ENCODE measurements at places on chromosomes 2 and 18. TPM values are rescaled to one million over a fixed set of nuclear protein-coding genes. Genes with fewer than 3 reads are reported as not detected.

Gene HNRNPA3
- total RNA-seq, result 67.6 TPM

Gene MAB21L4
- total RNA-seq, result not detected

Gene CRYBA2
- not detected for total RNA-seq

- DNase-seq, result no peak
Observed at GRCh38 chr18:79568543-79569205, 110.9 kb upstream of the CTDP1 start.

DNA sequence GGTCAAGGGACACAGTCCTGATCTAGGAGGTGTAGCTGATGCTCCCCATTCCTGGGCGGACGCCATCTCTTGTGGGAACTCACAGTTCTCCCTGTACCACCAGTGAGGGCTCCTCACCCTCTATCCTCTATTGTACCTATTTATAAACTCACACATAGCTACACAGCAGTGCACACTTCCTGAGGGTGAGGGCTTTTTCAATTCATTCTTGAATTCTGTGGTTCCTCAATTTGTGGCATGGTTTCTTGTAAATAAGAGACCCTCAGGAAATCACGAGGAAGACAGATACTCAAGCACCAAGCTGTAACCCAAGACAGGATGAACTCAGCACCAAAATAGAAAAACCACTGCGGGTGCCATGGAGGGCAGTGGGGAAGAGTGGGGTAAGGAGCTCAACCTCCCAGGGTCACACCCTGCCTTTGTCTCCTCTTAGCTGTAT lies 245.9 kb upstream of the PXDN start:
- no peak for DNase-seq

GRCh38 chr18:31219395-31219794 lies 56.7 kb upstream of the DSC1 start:
- no peak for DNase-seq

DNA sequence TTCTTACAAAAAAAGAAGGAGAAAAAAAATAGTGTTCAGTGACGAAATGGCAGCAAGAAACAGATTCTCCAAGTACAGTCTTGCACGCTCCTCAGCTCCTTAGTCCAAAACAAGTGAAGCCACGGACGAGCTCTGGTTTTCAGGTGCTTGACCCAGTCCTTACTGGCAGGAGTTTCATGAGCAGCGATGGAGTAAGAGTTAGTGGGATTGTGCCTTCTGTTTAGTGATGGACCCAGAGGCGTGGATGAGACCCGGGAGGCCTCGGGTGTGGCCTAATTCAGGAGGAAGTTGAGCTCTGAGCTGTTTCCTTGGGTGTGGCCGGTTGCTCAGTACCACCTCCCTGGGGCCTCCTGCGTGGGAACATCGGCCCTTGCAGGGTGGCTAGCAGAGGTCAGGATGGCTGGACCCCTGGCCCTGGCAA lies 52.0 kb downstream of the KIF5C start:
- DNase-seq, result no peak

DNA sequence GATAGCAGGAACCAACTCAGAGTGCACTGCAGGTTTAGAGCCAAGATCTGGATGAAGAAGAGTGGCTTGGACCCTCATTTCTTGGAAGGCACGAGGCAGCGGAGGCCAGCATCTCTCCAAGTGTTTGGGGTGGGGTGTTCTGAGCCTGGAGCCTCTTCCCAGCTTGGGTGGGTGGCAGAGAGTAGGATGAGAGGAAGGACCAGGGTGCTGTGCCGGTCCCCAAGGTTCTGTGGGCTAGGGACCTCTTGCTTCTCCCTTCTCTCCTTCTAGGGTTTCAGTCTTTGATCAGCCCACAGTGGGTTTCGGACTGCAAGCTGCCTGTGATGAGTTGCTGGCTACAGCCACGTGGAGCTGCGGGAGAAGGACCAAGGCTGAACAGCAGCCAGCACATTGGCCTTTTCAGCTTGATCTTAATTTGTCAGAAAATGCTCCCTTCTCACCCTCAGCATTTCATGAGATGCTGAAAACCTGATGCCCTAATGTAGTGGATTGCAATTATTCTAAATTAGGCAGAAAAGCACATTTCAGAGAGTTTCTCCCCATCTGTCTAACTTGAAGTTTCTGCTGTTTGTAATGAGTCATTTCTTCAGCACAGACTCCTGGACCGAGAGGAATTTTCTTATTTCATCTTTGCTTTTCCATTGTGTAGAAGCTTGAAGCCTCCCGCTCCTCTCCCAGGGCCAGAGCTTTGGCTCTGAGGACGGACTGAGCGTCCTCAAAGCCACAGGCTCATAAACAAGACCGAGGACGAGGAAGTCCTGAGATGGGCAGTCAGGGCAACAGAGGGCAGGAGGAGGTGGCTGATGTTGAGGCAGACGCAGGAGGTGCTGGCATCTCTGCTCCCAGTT lies 99.1 kb upstream of the HDAC4 start:
- no peak for DNase-seq

DNA sequence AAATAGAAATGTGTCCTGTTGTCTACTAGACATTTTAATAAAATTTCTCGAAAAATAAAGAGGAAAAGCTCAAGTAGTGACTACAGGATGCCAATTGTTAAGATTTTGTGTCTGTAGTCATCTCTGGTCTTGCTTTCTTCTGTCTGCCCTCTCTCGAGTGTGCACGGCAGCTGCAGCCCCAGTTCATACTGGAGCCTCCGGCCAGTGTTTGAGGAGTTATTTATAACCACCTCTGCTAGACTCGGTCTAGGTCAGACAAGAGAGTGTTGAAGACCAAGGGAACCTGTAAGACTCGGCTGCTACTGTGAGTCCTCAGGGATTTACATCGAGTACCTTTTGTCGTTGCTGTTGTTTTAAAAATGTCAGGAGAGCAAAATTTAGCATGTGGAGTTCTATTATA lies 810.1 kb upstream of the POU3F3 start:
- DNase-seq, result no peak

DNA sequence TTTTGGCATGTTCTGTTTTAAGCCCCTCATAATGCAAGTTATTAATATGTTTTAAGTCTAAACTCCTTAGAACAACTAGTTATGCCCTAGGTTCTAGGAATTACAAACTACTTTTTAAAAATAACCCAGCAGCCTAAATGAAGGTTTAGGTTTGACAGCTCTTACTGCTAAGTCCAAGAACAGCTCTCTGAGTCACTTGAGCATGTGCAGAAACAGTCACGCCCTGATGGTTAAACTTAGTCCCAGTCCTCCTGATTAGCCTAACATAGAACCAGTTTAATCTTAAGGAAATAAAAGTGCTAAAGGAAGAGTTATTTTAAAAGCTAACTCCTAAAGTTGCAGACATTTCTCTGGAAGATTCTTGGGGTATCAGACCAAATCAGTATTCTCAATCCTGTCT lies 72.5 kb downstream of the RMDN2 start:
- no peak for DNase-seq
